ENCODE measurements at places on chromosomes 12 and 14.

DNA sequence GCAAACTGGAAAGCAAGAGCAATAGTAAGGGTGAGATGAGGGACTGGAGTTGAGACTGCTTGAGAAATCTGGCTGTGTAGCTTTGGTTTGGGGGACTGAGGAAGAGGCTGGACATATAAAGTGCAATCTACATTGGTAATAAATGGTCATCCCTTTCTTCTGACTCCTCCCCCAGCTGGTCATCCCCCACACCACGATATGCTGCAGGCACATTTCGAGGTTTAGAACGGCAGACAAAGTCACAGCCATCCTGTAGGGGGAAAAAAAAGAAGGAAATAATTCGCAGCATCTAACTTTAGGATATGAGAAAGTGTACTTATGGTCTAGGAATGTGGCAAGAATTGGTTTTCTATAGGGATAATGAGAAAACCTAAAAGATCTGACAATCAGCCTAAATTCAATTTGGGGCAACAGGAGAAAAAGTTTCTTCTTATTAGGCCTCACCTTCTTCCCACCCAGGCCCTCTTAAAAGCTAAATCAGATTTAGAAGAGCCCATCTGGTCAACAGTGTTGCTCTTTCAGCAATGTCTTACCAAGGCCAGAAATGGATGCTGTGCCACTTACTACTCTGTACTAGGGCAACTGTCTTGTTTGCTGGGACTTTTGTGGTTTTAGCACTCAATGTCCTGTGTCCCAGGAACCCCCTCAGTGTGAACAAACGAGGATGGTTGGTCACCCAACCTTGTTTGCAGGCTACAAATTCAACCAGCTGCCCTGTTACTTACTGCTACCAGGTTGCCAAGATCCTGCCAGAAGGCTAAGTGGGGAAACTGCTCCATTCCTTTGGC lies 7.6 kb downstream of the M6PR start:
- no peak for DNase-seq

DNA sequence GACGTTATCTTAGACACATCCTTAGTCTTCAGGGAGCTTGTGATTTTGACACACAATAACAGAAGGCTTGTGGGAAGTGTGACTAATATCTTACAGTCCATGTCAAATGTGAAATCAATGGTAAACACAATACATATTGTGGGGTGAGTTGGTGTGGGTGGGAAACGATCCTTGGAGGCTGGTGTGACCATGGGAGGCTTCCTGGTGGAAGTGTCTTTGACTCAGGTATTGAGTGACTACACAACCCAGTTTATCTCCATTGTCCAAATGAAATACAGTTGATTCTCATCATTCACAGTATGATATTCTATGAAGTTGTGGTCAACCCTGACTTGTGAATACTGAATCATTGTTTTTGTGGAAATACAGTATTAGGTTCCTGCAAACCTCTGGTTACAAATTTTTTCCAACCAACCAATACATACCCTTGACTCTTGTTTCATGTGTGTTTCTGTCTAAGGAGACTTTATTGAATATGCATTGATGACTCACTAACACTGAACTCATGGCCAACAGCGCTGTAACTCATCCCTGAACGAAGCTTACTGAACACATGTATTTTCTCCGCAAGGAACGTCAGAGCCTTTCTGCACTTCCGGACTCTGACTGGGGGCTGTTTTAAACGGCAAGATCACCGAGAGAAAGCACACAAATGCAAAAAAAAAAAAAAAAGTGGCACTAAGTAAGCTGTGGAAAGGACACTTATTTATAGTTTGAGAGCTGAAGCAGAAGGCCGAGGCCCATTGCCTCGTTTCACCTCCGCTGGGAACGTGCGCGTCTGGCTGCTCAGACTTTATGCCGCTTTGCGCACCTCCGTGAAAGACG lies 59.0 kb downstream of the CLMN start:
- DNase-seq = no peak

DNA sequence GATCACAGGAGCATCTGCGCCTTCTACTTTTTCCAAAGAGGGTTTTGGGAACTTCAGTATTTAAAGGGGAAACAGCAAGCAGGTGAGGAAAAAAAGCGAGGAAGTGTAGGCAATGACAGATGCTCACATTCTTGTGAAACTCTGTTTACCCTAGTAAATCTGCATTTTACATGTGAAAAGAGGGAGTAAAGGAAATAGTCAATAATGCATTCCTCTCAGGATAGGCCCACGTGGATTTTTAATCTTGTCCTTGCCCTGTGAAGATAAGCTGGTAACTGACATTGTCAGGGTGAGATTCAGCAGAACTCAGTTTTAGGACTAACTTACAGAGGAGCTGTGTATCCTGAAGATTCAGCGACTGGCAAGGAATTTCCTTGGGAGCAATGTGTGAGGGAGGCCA lies 1119.2 kb upstream of the TMEM132C start:
- no peak for DNase-seq

- DNase-seq = no peak
Measured at GRCh38 chr14:99420711-99421110, 59.9 kb downstream of the SETD3 start.
